ENCODE measurements at places on chromosomes 7 and 10.
A peak's percentile ranks its signal among the peaks of the same experiment; 100 is the strongest.

DNA sequence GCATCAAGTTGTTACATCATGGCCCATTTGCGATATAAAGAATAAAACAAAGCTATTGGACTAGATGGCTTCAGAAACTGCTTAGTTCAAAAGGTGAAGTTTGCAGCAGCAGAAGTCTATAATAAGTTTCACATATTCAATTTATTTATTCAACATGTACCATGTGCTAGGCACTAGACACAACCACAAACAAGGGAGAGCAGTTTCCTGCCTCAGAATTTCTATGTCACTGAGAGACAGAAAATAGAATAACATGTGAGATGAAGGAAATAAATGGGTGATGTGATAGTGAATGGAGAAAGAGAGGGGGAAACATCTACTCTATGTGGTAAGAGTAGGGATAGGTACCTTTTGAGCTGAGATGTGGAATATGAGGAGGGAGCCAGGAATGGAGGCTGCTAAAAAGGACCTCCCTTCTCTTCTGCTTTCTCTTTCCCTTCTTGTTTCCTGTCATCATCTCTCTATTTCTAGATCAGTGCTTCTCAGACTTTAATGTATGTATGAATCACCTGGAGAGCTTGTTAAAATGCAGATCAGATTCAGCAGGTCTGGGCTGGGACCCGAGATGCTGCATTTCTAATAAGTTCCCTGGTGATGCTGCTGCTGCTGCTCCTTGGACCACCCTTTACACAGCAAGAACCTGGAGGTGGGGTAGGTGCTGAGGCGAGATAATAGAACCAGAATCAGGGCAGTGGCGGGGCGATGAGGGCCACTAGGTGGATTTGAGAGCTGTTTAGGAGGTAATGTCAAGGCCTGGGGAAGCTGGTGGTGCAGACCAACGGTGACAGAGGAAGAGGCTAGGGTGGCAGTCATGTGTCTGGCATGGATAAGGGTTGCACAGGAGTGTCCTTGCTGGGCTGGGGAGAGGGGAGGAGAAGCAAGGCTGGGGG, 13.7 kb upstream of the INMT start:
- DNase-seq: no peak

- no peak for DNase-seq
Observed at GRCh38 chr10:14439451-14440259, 108.9 kb upstream of the FRMD4A start.

DNA sequence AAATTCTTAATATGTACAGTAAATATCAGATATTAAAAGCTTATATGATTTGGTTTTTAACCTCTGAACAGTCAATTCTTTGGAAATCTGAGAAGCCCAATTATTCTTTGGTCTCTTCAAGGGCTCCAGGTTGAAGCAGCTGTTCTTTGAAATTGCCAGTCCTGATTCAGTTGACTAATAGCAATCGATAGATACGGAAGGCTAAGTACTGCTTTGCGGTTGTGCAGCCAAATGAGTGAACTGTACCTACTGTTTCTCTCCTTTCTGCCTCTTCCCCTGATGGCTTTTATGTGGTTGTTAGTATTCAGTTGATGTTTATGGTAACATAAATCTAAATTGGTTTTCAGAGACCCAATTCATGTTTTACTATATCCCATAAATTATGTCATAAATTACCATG, 103.1 kb upstream of the RPA3 start:
- no peak for DNase-seq

GRCh38 chr10:131700506-131700905, 200.3 kb upstream of the PPP2R2D start:
- DNase-seq: no peak

DNA sequence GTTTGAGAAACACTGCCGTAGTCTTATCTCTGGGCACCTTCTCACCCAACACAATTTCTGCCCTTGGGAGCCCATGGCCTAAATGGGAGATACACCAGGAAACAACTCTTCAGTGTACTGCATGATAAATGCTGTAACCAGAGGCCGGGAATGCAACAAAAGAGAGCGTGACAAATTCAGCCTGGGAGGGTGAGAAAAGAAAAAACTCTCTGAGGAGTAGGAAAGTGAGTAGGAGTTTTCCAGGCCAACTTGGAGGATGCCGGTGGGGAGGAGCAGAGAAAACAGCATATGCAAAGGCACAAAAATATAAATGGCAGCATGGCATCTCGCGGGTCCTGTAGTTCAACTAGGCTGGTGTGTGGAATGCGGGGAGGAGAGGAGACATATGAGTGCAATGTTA, 624.5 kb downstream of the PARD3 start:
- no peak for DNase-seq

DNA sequence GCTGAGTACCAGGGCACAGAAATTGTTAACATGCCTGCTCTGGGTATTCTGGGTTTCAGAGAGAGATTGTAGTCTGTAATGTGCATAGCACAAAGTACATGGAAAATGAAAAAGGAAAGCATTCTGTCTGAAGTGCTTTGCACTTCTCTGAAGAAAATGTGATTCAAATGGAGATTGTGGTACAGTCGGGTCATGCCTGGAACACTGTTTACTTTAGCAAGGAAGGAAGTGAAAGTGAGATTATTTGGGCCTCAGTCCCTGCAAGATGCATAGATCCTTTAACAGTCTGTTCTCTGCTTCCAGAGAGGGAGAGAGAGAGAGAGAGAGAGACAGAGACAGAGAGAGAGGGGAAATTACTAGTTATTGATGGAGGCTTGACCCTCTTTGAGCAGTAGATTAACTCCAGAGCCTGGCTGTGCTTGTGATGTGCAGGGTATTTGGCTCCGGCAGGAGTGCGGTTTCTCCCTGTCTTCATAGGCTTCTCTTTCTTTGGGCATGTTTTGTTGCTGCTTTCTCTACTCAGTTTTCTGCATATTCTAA, 5.4 kb downstream of the VWC2 start:
- DNase-seq: no peak

DNA sequence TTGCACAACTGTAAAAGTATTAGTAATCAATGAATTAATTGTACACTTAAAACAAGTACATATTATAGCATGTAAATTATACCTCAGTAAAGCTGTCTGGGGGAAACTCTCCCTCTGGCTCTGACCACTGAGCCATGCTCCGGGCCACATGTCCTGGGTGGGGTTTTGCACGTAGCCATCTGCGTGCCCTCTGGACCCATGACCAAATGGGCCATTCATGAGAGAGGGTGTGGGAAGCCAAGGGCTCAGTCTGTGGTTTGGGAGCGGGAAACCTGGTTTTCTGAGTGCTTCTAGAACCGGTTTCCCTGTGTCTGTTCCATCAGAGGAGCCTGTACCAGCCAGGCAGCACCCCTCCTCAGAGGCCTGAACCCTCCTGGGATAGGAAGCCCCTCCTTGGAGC, 143.2 kb downstream of the SH3PXD2A start:
- DNase-seq: no peak

DNA sequence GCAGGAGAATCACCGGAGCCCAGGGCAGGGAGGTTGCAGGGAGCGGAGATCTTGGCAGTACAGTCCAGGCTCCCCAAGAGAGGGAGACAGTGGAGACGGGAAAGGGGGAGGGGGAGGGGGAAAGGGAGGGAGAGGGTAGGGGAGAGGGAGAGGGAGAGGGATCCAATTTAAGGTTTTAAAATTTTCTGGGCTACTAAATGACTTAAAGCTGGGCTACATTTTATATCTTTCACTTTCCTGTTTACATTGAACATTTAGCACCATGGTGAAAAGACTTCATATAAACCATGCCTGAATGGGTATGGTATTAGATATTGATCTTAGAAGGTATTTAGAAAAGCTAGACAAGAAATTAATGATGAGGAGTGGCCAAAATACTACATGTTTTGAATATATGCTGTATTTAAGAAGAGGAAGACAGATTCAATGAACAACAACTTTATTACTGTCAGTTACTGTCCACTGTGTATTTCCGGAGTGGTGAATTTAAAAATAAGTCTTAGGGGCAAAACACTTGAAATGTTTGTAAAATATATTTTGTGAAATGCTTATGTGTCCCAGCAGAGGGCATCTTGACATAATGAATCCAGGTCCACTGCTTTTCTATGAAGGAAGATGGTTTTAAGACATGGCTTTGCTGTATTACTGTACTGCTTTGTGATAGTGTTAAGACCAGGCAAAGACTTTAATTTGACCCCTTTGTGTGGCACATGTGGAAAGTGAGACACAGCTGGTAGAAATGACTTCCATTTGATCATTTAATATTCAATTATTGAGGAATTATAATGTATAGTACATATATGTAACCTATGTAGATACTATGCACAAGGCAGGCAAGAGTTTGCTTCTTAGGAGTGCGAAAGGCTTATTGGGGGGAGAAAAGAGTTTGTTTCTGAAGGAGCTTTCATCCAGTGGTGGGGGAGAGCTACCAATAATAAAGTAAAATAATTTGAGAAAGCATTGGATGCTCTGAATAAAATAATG, 52.8 kb downstream of the NRF1 start:
- DNase-seq: peak; percentile 72

- no peak for DNase-seq
Observed at GRCh38 chr7:47803025-47803424, 145.2 kb downstream of the PKD1L1 start.

DNA sequence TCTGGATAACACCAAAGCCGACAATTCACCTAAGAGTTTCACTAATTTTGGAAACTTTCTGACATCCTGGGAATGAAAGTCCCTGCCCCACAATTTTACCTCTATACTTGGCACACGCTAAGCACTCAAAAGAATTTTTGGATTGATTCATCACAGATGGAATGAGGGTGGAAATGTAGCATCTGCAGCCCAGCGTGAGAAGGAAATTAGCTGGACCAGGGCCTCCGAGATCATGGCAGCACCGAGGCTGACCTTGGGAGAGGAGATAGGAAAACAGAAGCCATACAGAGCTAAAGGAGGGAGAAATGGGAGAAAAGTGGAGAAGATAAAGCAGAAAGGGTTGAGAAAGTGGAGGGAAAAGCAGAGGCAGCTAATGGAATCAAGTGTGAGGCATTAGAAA, 606.6 kb upstream of the DPP6 start:
- DNase-seq: no peak

GRCh38 chr7:120028636-120029035, 244.3 kb upstream of the KCND2 start:
- DNase-seq: peak; percentile 78

GRCh38 chr7:45036317-45036716, 36.3 kb downstream of the CCM2 start:
- DNase-seq: no peak
